ENCODE measurements at places on chromosomes 16 and 17.

GRCh38 chr17:8225813-8226535 is 15.6 kb upstream of the AURKB start:
- DNase-seq, result peak; percentile 14

DNA sequence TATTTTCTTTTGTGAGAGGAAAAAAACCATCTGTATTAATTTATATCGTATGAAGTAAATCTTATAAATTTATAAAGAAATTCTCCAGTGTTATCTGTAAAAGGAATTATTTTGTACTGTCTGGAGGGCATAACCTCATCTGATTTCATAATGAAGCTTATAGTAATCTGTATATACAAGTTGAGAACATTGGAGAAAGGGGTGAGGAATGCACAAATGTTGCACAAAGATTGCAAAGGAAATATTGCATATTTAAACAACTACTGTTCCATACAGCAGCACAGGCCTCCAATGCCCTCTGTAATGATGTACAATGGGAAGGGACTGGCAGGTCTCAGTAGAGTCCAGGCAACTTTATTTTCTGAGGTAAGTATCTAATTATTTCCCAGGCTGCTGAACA is 50.8 kb upstream of the KCNJ16 start:
- DNase-seq, result no peak

DNA sequence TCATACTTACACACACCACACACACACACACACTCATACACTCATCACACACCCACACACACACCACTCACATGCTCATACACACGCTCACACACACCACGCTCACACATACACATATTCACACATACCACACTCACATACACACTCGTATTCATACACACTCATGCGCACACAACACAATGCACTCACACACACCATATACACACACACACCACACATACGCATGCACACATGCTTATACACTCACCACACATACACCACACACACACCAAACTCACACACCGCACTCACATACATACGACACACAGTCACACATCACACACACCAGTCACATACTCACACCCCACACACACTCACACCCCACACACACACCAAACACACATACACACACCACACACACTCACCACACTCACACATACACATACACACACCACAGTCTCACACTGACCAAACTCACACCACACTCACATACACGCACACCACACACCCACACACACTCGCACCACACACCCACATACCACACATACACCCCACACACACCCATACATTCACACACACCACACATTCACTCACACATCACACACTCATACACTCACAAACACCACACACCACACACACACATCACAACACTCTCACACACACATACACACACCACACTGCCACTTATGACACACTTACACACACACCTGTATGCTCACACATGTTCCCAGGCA is 88.9 kb downstream of the IRX5 start:
- no peak for DNase-seq

DNA sequence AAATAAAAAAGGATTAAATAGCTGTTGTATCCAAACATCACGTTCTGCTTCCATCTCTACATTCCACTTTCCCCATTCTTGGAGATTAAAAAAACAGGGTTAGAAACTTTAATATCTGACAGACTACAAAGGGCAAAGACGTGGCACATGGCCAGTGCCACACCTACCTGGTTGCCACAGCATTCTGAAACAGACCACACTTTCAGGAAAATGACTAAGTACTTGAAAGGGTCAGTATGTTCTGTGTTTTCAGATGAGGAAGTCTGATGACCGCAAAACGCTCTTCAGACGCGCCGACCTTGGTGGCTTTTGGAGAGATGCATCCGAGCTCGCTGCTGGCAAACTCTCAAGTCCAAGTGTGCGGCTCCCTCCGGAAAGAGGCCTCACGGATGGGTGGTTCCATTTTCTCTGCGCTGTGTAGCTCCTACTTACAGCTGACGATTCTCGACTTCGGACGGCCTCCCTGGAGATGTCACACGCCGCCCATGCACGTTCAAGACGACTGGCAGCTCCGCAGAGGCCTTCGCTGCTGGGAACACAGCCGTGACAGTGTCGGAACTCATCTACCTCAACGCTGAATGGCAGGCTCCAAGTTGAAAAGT is 15.5 kb downstream of the MAP1LC3B start:
- no peak for DNase-seq

- no peak for DNase-seq
Measured at GRCh38 chr16:275786-276232, at the start of gene RGS11. Gene RGS11, minus strand, starts transcription at chr16:275944. Its CDS starts 33 bp downstream, at chr16:275911.

DNA sequence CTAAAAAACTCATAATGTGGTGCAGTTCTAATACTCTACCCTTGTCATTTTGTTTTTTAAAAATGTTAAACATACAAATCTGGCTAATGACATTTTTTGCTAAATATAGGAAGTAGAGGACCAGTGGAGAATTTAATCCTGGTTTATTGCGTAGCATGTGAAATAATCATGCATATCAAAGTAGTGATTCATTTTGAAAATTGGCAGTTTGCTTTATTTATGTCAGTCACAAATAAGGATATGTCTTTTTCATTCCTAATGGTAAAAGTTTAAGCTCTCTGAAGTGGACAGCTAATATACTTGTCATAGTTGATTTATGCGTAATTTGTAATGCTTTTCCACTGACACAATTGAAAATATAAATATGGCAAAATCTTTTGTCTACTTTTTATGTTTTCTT is 224.2 kb downstream of the BCAS3 start:
- no peak for DNase-seq

GRCh38 chr17:31480904-31481782 is 89.7 kb downstream of the RAB11FIP4 start:
- no peak for DNase-seq

DNA sequence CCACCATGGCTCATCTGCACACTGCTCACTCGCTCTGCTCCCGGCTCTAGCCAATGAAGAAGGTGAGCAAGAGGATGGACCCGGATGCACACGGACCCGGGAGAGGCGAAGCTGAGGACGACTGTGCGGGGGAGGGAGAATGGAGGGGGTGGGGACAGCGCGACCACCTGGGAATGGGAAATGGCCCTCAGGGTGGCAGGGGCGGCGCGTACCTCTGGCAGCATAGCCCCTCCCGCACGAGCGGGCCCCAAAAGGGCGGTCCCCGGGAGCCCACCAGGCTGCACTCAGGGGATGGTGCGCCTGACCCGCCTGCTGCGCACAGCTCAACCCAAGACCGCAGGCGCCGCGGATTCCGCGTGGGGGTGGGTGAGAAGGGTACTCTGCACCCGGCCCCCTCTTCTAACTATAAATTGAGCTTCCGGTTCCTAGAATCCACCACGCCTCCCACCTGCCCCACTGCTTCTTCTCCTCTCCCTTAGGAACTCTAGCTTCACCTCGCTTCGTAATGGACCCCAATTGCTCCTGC is 6.1 kb downstream of the MT1H start:
- DNase-seq, result no peak

DNA sequence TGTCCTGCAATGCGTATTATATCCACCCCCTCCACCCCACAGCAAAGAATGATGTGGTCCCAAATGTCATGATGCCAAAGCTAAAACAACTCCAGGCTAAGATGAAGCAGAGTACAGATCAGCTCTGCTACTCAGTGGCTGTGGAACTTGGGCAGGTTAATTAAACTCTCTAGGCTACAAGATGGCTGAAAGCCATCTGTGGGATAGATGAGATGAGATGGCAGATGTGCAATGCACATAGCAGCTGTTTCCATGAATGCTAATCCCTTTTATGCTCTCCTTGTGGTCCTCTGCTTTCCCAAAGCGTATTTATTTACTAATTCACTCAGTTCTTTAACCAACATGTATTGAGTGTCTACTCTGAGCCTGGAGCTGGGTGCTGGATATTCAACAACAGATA is 114.4 kb downstream of the GRIN2A start:
- DNase-seq, result no peak

- DNase-seq, result no peak
Measured at GRCh38 chr16:72598696-72599095, 426.7 kb upstream of the PMFBP1 start.

GRCh38 chr16:83453977-83454376 is 353.8 kb upstream of the HSBP1 start:
- DNase-seq, result no peak

- DNase-seq, result no peak
Measured at GRCh38 chr17:76793775-76794174, 55.9 kb downstream of the MFSD11 start.

- no peak for DNase-seq
Measured at GRCh38 chr17:57305144-57305728, 48.9 kb downstream of the MSI2 start.

DNA sequence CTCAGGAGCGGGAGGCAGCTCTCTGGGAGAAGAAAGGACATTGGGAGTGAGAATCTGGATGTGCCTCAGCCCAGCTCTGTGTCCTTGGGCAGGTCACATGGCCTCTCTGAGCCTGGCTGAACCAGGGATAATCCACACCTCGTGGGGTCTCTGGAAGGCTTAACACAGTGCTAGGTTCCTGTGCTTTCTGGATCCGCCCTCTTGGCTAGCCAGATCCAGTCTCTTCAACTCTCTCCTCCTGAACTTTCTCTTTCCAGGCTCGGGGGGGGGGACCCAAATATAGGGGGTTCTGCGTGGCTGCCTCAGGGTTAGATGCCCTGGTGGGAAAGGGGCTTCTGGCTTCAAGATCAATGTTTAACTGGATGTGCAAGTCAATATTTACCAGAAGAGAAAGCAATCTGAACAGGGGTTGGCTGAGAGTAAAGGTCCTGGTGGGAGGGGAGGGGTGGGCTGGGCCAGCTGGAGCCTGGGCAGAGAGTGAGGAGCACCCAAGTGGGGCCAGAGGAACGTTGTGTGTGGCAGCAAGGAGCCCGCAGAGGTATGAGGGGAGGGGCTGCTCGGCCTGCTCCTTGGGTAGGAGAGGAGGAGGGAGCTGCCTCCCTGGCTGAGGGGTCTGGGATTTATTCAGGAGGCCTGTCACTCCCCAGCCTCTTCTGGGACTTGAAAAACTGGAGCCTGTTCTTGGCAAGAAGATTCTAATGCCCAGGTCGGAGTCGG is at the start of gene SERPINF2:
Gene SERPINF2, plus strand, starts transcription at position 501 of the 717 bp plus-strand sequence. CDS start 2,125 bp downstream, outside the sequence.
- DNase-seq, result no peak

DNA sequence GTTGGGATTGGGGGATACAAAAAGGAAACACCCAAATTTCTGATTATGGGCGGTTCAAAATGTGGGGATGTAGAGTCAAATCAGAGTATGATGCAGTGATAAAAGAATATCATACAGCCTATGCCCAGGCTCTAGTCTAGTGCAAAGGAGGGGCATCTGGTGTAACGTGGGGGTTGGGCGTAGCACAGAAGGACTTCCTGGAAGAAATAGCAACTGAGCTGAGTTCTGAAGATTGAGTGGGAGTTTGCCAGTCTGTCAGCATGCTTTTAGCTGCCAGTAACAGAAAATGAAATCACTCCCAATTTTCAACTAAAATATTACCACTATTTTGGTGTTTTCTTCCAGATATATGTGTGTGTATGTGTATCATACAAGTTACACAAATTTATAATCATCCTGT is 196.9 kb downstream of the SPECC1 start:
- DNase-seq, result no peak

- no peak for DNase-seq
Measured at GRCh38 chr17:74848656-74849399, 10.9 kb downstream of the GRIN2C start.

- no peak for DNase-seq
Measured at GRCh38 chr17:40515491-40516041, 14.1 kb upstream of the TNS4 start.

GRCh38 chr17:40480501-40481003 is 20.9 kb downstream of the TNS4 start:
- no peak for DNase-seq

DNA sequence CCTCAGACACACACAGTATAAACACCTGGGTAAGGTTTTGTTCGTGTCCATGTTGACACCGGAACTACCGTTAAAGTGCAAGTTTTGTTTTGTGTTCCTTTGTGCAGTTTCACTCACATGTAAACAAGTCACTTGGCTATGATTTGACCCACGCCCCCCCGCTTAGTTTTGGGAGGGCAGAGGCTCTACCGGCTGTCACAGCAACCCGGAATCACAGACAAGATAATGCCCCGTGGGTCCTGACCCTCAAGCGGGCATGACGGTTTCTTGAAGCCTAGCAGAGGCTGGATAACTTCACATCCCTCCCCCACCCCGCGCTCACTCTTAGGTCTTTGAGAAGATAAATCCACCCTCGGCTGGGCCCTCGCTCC is 1.7 kb downstream of the RASD1 start:
- no peak for DNase-seq

DNA sequence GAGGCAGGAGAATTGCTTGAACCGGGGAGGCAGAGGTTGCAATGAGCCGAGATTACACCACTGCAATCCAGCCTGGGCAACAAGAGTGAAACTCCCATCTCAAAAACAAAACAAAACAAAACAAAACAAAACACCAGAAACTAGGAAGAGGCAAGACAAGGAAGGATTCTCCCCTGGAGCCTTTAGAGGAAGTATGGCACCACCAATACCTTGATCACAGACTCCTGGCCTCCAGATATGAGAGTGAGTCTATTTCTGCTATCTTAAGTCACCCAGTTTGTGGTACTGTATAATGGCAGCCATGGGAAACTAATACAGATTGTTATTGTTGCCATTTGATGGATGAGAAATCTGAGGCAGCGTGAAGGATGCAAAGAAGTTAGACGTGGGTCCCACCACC is 14.6 kb upstream of the CPPED1 start:
- DNase-seq, result no peak

- DNase-seq, result no peak
Measured at GRCh38 chr17:9725575-9725974, 65.8 kb downstream of the DHRS7C start.

DNA sequence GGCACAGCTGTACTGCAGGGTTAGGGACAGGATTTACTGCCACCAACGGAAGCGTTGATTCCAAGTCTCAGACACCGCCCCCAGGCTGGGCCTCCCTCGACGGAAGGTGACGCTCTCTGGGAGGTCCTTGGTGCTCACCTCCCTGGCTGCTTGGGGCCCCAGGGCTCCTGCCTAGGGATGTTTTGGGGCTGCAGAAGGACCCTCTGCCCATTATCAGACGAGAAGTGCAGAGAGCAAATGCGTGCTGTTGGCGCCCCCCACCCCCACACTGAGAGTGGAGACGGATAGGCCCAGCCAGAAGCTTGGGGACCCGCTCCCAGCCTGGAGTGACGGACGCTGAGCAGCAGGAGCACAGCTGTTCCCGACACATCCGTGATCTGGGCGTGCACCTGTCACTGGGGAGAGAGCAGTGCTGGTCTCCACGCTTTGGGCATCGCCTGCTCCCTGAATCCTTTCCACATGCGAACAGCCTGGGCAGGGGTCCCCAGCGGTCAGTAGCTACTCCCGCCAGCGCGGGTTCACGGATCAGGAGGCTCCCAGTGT is 5.1 kb upstream of the SOX8 start:
- no peak for DNase-seq

- DNase-seq, result no peak
Measured at GRCh38 chr17:35998018-35998545, 3.3 kb downstream of the CCL15 start.

All from C1 segment of cervical spinal cord (tissue), 14 donors.